ENCODE measurements at places on chromosomes 3 and 15.

DNA sequence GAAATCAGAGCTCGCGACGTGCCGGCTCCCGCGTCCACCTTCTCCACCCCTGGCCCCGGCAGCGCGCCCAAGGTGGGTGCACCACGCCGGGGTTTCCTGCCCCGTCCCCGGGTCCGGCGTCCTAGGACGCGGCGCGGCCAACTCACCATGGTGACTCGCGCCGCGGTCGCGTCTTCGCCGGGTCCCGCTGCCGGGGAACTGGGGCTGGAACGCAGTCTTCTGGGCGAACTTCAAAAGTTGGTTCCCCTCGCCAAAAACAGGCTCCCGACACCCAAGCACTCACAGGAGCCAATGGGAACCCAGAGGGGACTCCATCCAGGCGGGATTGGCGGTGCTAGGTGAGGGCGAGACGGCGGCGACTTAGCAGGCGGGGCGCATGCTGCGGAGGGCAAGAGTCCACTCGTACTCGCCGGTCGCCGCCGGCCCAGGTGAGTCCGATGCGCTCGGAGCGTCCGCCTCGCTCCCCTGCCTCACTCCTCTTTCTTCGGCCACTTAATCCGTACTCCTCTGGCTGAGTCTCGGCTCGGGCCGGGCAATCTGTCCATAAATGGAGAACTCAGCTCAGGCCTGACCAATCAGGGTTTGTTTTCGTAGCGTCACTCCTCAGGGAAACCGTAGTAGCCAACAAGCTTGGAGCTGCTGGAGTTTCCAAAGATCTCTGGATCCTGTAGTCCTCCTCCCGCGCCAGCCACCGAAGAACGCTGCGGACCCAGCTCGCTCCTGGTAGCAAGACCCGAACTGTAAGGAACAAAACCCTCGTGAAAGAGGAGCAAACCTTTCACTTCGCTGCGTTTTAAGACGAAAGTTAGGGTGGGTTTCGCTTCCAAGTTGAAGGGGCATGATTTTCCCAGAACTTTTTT, at the start of gene MYO1E:
Gene MYO1E (minus strand): TSS at position 520 of the 860 bp plus-strand sequence. CDS start 371 bp downstream, at position 149.
- peak; percentile 59 for DNase-seq

GRCh38 chr3:47096959-47097358, 67.0 kb downstream of the SETD2 start:
- DNase-seq, result no peak

DNA sequence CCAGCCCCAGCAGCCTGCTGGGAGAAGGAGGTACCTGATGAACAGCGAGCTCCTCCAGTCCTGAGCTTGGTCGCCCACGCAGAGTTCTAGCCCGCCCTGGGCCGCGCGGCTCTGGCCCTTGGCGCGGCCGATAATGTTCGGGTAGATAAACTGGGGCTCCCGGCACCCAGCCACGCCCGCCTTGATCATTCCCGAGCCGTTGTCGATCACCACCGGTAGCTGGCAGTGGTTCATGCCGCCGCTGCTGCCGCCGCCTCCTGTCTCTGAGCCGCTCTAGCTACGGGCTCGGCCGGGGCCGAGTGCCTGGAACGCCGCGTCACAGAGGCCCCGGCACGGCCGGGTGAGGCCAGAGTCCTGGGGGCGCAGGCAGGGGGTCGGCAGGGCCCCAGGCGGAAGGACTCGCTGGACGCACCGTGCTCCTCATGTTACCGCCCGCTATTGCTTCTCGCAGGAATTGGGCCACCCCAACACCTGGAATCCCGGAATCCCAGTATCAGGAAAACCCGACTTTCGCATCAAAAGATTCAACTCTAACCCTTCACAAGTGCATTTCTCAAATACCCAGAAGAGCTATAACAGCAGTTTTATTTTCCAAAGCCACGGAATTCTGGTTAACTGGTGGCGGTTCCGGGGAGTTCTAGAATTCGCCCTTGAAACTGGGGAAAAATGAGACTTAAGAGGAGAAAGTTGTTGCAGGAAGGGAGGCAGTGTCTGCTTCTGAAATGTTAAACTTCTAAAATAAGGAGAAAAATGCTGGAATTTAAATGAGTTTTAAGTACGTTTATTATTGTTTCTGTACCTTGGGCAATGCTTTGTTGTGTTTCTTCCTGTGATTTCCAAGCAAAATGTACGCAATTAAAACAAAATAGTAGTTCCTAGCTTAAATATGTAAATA, at the start of gene ACTRT3:
Gene ACTRT3 (minus strand): TSS at position 275 of the 895 bp plus-strand sequence. CDS start 41 bp downstream, at position 234.
- peak; percentile 65 for DNase-seq

DNA sequence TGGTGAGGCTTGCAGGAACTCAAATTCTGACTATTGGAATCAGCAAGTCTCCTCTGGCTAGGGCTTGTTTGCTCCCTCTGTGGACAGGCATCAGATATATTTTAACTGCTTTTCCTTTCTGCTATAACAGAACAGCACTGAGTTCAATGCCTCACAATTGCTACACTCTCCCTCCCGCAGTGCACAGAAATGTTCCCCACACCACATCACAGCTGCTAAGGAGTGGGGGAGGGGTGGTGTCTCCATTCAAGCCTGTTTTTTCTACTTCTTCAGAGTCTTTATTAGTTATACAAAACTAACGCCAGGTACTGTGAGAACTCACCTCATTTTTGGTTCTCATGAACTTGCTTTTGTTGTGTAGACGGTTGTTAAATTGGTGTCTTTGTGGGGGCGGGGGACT, 68.5 kb downstream of the BCHE start:
- DNase-seq, result no peak

- peak; percentile 97 for DNase-seq
Measured at GRCh38 chr15:45200001-45200798, 12.4 kb upstream of the SHF start.

- DNase-seq, result no peak
Measured at GRCh38 chr3:115787818-115788217, 164.5 kb downstream of the GAP43 start.

DNA sequence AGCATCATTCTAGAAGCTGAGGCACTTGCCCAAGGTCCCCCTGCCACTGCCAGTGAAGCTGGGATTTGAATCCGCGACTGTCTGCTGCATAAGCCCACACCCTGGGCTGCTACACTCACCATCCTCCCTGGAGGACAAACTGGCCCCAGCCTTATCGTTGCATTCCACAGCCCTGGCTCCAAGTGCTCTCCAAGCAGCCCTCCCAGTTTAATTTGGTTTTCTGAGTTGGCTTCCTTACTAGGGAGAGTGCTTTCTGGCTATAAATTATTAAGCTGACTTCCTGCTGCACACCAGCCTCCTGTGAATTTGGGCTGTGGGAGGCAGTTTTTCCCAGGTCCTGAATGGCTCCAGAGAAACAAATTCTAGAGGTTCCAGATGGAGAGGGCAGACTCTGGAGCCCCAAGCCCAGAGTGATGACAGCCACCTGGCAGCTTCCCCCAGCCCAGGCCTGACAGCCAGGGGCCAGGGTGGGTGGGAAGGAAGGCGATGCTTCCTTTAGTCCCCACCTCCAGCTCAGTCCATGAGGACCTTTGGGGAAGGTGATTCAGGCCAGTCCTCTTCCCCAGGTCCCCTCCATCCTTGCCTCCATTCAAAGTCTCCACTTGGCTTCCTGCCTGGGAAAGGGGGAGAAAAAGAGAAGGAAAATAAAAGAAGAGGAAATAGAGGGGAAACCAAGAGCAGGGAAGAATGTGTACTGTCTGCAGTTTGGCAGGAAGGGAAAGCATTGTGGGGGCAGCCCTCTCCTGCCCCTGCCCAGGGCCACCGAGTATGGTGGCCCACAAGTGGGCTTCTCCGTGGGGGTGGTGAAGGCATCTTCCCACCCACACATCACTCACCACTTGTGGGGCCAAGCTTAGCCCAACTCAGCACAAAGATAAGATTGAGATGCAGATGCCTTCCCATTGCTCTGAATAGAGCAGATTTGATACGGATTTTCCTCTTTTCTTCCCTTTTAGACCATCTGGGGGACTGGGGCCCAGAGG, 69.6 kb downstream of the SEMA5B start:
- no peak for DNase-seq

- no peak for DNase-seq
Measured at GRCh38 chr15:83549623-83550022, 102.5 kb downstream of the SH3GL3 start.

- DNase-seq, result no peak
Measured at GRCh38 chr3:188391592-188391991, 237.6 kb downstream of the LPP start.

GRCh38 chr3:42183991-42184632, 81.9 kb downstream of the CCK start:
- no peak for DNase-seq

DNA sequence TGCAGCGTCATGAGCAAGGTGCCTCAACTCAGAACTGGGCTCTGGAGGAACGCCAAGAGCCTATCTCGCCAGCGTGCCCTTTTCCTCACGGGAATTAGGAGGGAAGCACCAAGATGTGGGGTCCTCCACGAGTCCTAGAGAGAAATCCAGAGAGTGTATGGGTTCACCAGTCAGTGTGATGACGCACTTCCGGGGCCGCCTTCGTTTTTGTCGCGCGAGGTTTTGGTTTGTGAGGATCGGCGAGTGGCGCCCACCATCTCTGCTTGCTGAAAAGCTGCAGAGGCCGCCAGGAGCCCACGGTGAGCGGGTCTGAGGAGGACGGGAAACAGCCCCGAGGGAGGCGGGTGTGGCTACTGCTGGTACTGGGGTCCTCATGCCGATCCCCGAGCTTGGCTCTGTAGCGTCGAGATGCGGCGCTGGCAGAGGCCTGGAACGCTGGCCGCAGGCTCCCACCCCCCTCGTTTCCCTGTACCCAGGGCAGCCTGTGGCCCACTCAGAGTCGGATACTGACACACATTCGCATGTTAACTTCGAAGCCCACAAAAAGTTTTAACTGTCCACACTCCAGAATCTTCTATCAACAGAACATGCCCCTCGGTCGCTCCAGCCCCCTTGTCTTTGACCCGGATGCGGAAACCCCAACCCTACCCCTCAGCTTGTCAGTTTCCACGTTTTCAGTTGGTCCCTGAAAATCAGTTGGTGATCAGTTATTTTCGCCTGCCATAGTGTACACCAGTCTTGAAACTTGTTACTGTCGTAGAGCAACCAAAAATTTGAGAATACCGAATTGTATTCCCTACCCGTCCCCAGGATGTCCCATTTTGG, 30.4 kb downstream of the ZNF662 start:
- peak; percentile 1 for DNase-seq

DNA sequence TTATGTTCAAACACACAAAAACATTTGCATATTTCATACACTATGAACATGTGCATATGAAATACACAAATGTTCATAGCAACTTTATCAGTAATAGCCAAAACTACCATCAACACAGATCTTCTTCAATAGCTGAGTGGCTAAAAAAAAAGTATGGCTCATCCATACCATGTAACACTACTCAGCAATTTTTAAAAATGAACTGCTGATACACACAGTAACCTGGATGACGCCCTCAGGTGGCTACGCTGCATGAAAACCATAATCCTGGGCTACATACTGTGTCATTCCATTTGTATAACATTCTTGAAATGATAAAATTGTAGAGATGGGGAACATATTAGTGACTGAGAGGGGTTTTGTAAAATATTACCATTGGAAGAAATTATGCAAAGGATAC, 243.6 kb downstream of the MAGI1 start:
- no peak for DNase-seq

GRCh38 chr15:69451951-69452691, 497 bp upstream of the RPLP1 start:
- DNase-seq, result no peak

DNA sequence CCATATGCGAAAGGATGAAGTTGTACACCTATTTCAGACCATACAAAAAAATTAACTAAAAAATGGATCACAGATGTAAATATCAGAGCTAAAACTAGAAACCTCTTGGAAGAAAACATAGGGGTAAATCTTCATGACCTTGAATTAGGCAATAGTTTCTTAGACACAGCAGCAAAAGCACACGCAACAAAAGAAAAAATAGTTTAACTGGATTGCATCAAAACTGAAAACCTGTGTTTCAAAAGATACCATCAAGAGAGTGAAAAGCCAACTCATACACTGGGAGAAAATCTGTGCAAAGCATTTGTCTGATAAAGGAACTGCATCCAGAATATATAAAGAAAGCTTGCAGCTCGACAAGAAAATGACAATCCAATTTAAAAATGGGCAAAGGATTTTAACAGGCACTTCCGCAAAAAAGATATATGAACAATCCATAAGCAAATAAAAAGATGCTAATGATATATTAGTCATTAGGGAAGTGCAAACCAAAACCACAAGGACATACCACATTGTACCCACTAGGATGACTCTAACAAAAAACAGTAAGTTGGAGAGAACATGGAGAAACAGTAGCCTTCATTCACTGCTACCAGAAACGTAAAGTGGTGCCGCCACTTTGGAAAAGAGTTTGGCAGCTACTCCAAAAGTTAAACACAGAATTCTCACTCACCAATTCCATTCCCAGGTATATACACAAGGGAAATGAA, 263.1 kb downstream of the ADAMTS17 start:
- no peak for DNase-seq

GRCh38 chr15:63626955-63627354, 29.8 kb downstream of the FBXL22 start:
- no peak for DNase-seq

GRCh38 chr3:181210275-181210674, 220.7 kb upstream of the DNAJC19 start:
- DNase-seq, result no peak

DNA sequence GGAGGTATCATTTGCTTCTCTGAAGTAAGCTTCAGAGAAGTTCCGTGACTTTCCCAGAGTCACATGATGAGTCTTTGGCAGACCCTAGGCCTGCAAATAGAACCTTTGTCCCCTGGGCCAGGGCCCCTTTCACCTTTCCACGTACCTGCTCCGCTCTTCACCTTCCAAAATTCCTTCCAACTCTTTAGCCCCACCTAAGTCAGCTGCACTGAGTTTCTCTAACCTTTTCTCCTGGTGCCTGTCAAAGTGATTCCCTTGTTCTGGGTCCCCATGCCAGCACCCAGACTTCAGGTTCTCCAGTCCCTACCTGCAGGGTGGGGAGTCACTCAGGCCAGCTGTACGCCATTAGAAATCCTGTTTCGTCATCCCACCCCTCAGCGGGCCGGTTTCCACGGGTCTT, 12.8 kb downstream of the LYZL4 start:
- no peak for DNase-seq

DNA sequence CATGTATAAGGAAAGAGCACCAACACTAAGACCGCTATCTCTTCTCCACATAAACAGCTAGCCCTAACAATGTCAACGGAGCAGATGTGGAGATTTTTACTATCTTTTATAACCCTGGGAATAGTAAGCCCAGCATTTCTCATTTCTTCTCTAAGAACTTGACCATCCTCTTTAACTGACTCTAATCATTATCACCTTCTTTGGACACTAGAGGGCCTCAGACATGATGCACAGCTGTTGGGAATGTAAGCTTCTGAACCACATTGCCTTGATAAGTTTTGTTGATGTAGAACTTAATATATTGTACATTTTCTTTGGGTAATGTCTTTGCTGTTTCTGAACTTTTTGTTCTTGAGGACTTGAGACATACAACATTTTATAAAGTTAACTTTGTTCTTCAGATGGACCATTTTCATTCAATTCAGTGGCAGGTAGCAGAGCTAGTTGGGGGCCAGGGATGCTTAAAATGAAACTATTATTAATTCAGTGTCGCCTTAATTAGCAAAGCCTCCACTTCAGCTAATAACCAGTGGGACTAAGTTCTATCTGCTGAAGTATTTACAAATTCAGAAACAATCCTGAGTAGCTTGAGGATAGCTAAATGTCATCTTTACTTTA, 9.6 kb upstream of the TAGLN3 start:
- DNase-seq, result no peak

GRCh38 chr15:52102463-52102862, 10.1 kb downstream of the BCL2L10 start:
- no peak for DNase-seq

- DNase-seq, result no peak
Measured at GRCh38 chr3:54424292-54424691, 301.9 kb downstream of the CACNA2D3 start.

- no peak for DNase-seq
Measured at GRCh38 chr3:182370949-182371348, 422.4 kb upstream of the ATP11B start.

- no peak for DNase-seq
Measured at GRCh38 chr3:6229778-6230410, 631.0 kb upstream of the GRM7 start.
